ENCODE measurements at places on chromosomes 5 and 9.

DNA sequence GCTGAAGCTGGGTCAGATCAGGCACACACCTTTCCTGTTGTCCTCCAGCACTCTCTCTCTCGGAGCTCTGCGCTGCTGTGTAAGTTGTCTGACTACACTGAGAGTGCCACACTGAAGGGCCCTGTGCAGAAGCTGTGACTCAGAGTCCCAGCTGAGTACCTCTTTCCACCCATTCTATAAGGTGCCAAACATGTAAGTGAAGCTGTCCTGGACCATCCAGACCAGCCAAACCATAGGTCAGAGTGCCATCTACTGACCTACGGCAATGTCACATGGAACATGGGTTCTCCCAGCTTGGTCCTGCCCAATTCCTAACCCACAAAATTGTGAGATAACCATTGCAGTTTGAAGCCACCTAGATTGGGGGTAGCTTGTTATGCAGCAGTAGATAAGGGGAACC lies 68.2 kb downstream of the ADCY2 start:
- DNase-seq = no peak

DNA sequence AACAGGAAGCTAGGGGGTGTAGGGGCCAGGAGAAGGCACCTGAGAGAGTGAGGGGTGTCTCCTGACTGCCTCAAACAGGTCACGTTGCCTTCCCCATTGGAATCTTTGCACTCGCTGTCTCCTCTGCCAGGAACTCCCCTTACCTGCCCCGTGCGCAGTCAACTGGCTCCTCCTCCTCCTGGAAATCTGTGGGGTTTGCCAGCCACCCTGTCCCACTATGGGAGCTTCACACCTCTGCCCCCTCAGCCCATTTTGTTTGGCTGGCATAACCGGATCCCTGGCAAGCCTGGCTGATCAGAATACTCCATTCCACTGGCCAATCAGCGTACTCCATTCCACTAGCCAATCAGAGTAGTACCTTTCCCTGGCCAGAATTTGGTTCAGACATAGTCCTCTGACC lies 10.4 kb upstream of the SLC34A1 start:
- DNase-seq = no peak

GRCh38 chr5:159545156-159545555 lies 214.9 kb upstream of the IL12B start:
- DNase-seq = no peak

DNA sequence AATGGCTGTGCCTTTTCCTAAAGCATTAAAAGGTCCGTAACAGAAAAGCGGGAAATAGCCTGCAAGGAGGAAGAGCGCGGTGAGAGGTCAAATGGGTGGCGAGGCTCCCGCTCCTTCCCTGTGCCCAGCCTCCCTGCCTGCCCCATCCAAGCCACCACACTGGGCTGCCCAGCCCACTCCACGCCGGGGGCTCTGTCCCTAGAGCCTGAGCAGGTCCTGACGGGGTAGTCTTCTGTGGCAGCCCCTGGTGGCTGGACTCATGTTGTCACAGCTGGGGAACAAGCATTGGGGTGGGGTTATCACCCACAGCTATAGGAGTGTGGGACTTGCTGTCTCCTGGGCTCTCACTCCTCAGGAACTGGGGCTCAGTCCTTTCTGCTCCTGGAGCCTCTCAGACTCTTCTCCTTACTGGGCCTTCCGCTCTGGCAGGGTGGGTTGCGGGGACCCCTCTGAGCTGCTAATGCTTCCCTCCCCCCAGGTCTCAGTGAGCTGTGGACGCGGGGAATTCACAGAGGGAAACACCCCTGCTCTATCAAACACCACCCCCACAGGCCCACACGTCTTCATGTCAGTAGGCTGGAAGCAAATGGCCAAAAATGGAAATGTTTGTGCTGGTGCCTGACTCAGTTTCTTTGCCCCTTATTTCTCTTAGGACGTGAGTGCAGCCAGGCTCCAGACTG lies 152.4 kb upstream of the PHYKPL start:
- DNase-seq = no peak

GRCh38 chr5:137129886-137130680 lies 369.0 kb downstream of the SPOCK1 start:
- DNase-seq = no peak

DNA sequence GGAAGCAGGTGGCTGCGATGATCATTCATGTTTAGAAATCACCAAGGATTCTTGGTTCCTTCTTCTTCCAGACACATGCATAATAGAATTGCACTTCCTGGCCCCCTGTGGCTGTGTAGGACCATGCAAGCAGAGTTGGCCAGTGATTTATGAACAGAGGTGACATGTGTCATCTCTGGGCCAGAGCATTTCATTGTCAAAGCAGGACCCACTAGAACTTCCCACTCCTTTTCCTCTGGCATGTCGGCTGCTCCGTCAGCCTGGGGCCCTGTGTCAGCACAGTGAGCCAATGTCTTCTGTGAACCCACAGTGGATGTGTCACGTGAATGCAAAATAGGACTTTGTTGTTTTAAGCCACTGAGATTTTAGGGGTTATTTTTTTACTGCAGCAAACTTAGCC lies 59.2 kb downstream of the HSD17B3 start:
- DNase-seq = no peak

Data from stimulated activated CD8-positive, alpha-beta memory T cell treated with anti-CD3 and anti-CD28 coated beads, Interleukin-15, amount 100 ng/mL, for 24 hours (primary cell).